Dermis blood vessel endothelial cell (primary cell): ENCODE measurements at places on chromosomes 5 and 9. TPM values are rescaled to one million over a fixed set of nuclear protein-coding genes. Genes with fewer than 3 reads are reported as not detected.

DNA sequence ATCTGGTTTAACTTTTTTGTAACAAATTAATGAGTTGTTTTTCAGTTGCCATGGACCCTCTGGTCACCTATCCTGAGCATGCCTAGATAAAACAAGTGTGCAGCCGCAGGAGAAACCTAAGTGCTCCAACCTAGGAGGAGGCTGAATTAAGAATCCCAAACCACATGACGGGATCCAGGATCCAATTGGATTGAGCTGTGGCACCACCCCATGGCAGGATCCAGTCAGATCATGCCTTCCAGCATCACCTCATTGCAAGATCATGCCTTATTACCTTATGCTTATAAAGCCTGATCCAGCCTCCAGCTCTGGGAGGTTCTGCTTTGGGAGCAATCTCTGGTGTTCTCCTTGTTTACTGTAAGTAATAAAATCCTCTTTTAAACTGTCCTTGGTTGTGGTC lies 662.0 kb downstream of the TLR4 start:
- no peak for DNase-seq

DNA sequence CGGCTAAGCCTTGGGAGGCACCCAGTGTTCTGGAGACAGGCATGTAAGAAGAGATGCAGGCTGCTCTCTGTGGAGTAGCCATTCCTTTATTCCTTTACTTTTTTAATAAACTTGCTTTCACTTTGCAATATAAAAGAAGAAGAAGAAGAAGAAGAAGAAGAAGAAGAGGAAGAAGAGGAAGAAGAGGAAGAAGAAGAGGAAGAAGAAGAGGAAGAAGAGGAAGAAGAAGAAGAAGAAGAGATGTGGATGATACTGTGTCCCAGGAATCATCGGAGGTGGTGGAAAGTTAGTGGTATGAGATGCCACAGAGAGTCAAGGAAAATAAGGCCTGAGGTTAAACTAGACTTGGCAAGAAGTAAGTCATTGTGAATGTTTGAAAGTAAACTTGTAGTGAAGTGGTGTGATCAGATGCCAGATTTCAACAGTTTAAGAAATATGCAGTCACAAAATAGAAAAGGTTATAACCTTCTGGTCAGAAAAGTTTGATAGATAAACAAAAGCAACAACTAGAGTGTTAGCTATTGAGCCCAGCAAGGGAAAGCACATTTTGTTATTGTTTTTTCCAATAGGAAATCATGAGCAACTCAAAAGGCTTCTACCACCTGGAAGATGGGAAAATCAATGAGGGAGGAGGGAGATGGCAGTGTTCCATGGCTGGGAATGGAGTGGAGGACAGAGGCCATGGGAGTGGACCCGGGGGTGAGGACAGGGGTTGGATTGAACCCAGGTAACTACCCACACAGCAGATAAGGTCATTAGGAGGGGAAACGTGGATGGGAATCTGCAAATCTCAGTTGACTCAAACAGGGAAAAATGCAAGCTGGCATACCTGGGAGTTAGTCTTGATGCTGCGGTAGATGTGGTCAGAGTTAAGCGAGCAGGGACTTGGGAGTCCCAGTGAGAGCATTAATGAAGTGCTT lies 16.8 kb downstream of the AOPEP start:
- peak; percentile 66 for DNase-seq

- no peak for DNase-seq
Measured at GRCh38 chr9:81684635-81685034, 4.7 kb downstream of the TLE1 start.

DNA sequence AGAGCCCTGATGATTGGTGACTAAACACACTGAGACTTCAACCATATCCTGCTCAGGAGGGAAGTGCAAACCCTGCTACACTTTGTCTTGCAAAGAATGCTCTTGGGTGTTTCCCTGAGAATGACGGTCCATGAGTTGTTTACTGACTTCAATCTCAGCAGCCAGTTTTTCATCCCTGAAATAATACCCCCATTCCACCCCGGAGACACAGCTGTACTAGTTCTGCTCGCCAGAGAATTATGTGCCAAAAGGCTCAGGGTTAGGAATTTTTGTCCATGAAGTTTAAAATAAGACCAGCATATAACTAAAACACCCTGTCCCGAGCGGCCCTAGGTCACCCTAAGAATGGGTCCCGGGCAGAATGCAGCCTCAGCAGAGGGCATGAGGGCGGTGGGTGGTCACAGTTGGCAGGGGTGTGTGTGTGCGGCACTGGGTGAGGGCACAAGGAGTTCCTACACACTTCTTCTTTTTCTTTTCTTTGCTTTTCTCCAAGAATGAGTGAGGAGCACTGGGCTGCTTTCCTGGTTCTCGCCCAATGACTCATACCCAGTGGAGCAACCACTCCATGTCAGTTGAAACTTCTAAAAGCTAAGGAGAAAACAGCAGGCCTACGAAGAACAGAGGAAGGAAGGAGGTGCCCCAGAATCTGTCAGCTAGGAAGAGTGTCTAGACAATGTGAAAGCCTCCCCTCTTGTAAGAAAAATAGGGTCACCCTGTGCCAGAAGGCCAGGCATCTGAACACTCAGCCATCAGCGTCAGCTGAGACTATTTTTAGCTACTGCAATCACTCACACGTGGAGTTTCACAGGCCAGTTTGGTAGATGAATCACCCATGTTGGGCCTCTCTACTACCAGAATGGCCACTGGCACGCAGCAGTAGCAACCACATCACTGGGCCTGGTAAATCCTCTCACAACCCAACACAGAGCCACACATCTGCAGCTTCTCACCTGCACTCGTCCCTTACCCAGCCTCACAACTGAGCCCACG lies 105.9 kb downstream of the DPYSL3 start:
- DNase-seq = peak; percentile 93

- no peak for DNase-seq
Measured at GRCh38 chr9:71648453-71648852, 119.9 kb downstream of the CEMIP2 start.

DNA sequence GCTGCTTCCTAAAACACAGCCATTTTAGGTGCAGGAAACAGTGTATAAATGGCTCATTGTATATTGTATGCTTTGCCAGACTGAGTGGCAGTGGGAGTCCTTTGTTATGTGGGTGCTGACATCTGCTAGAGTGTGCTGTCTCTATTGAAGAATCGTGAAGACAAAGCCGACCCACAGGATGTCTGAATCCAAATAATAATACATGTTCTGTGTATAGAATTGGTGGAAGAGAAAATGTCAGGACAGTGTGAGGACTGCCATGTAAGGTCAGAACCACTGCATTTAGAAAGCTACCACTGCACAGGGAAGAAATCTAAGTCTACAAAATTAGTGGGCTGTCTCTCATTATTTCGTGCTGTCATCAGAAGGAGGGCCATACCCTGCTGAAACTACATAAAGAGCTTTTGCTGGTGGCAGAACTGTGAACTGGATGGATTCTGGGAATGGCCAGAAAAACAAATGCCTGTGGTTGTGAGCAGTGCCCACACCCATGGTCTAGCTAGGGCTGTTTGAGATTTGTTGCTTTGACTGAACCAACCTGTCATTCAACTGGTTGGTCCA lies 2.5 kb downstream of the IL7R start:
- peak; percentile 58 for DNase-seq

GRCh38 chr9:5509573-5509972 lies 758 bp upstream of the PDCD1LG2 start:
- DNase-seq = peak; percentile 93

DNA sequence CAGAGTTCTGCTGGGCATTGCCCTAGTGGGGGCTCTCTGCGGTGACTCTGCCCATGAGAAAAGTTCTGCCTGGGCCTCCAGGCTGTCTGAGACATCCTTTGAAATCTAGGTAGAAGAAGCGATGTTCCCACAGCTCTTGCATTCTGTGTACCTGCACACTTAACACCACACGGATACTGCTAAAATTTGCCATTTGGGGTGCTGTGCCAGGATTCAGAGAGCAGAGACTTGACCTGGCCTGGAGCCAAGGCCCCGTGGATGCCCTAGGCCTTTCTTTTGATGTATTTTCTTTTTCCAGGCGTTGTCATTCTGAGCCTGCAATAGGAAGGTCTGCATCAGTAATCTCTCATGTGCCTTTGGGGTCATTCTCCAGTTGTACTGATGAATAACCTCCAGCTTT lies 89.3 kb upstream of the IL12B start:
- no peak for DNase-seq

GRCh38 chr5:123520677-123521247 lies 8.8 kb downstream of the CSNK1G3 start:
- no peak for DNase-seq

GRCh38 chr9:84969084-84969483 lies 299.6 kb downstream of the NTRK2 start:
- peak; percentile 5 for DNase-seq

The SLC4A9 gene
- not detected in 2 replicates for total RNA-seq

The HTR1A gene
- not detected in 2 replicates for total RNA-seq

The TRPM6 gene
- total RNA-seq = 0.42 and 1.2 TPM in 2 replicates
